ENCODE measurements at places on chromosomes 2 and 18. TPM values are rescaled to one million over a fixed set of nuclear protein-coding genes. Genes with fewer than 3 reads are reported as not detected.

Gene LONRF2
- 5.0 TPM for polyA plus RNA-seq

Gene VWA3B
- polyA plus RNA-seq: 0.11 TPM

Gene MAL
- polyA plus RNA-seq: 13.3 TPM

Gene GCG
- polyA plus RNA-seq: not detected

Gene ZNF804A
- 0.35 TPM for polyA plus RNA-seq

Gene NPHP1
- 6.1 TPM for polyA plus RNA-seq

Gene LOXHD1
- 0.11 TPM for polyA plus RNA-seq

Gene CFC1
- not detected for polyA plus RNA-seq

Gene MGAT4A
- polyA plus RNA-seq: 8.7 TPM

Gene POTEI
- not detected for polyA plus RNA-seq

Gene DOK6
- polyA plus RNA-seq: 9.0 TPM

Gene HADHB
- polyA plus RNA-seq: 105 TPM

Gene GAREM2
- polyA plus RNA-seq: 4.0 TPM

Gene ELOA2
- not detected for polyA plus RNA-seq

Gene ANKRD23
- 5.1 TPM for polyA plus RNA-seq

Gene GLI2
- 5.9 TPM for polyA plus RNA-seq

Gene ARHGAP15
- polyA plus RNA-seq: 3.9 TPM

Gene YIPF4
- 17.2 TPM for polyA plus RNA-seq

Gene EMILIN2
- 15.7 TPM for polyA plus RNA-seq

Gene ACADL
- 0.22 TPM for polyA plus RNA-seq

Gene UNC80
- 0.13 TPM for polyA plus RNA-seq
